CD4-positive, alpha-beta T cell treated with Interleukin-17A for 4 hours (primary cell): ENCODE measurements at places on chromosomes 4 and X.

- peak; percentile 48 for DNase-seq
Measured at GRCh38 chrX:150482537-150483206, 85.7 kb upstream of the MTM1 start.

DNA sequence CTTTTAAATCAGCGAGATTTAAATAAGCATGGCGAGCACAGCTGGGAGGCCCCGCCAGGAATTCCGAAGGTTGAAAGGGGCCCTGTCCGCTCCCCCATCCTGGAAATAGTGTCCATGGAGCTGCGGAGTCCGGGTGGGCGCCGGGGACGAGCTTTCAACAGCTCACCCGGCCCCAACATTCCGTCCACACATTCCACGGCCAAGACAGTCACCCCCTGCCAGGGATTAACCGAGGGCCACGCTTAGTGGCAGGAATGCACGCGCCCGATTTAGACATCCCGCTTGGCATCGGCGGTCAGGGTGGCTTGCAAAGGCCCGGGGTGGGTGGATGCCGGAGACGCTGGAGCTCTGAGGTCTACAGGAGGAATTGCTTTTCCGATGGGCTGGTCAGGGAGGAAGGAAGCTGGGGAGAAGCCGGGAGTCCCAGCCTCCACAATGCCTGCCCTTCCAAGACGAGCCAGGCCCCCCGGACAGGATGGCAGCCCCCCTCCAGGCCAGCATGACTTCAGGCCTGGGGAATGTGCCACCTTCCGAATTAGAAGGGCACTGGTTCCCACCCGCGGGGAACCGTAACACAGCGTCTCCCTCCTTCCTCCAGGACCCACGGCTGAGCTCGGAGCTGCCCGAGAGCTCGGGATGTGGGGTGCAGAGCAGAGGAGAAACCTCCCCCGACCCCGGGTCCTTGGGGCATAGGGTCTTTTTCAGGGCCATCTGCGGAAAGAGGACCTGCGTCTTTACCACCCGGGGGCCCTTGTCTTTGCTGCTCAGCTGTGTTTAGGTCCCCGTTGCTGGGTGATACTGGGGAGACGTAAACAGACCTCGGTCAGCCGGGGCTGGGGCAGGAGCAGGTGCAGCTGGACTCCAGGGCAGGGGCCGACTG, 26.9 kb upstream of the PPP2R3B start:
- no peak for DNase-seq

GRCh38 chrX:489820-490219, 103.1 kb upstream of the PPP2R3B start:
- no peak for DNase-seq

- DNase-seq: no peak
Measured at GRCh38 chr4:159455675-159456237, 352.9 kb downstream of the RAPGEF2 start.

DNA sequence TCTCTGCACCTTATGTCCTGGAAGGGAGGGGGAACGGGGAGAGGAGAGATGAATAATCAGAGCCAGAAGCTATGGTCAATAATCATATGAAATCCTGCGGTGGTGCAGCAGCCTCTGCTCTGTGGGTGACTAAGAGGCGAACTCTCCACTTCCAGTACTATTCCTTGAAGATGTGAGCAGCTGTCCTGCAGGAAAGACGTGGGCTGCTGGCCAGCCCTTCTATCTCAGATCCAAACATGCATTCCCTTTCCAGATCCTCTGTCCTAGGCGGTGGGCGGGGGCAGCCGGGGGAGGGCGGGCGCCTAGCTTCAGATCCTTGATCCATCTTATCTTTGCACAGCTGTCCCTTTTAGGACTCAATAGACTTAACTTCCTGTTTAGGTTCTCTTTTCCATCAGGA, 34.5 kb downstream of the SPINK2 start:
- no peak for DNase-seq

- no peak for DNase-seq
Measured at GRCh38 chr4:38049545-38050170, 89.5 kb downstream of the PTTG2 start.

DNA sequence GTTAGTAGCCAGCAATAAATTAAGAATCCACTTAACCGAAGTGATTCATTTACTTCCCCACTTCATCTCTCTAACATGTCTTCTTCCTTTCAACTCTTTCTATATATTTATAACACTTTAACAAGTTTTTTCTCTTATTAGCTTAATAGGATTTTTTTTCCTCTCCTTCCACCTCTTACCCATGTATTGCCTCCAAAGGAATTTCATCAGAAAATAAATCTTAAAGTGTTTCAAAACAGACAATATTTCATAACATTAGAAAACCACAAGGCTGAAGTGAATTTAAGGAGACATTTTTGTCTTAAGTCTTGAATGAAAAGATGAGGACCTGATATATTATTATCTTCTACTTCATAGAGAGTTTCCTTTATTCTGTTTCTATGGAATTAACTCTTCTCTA, 101.5 kb downstream of the PDGFC start:
- DNase-seq: no peak

DNA sequence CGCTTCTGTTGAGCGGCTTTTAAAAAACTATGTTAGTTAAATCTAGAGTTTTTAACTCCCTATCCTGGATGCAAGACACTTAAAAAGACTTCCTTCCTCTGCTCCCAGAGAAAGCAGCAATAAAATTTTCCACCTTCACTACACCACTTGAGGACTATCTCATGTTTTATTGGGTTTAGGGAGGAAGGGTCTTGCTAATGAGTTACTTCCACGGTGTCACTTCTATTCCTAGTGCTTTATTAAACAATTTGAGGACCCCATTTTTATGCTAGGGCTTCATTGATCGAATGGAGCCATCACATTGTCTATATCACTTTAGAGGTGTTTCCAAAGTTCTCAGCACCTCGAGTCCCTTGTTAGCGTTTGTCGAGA, 3.7 kb upstream of the STIM2 start:
- DNase-seq: no peak

GRCh38 chr4:22877486-22878052, 184.8 kb downstream of the GBA3 start:
- DNase-seq: no peak

GRCh38 chrX:37754516-37754915, 25.3 kb upstream of the CYBB start:
- DNase-seq: no peak

DNA sequence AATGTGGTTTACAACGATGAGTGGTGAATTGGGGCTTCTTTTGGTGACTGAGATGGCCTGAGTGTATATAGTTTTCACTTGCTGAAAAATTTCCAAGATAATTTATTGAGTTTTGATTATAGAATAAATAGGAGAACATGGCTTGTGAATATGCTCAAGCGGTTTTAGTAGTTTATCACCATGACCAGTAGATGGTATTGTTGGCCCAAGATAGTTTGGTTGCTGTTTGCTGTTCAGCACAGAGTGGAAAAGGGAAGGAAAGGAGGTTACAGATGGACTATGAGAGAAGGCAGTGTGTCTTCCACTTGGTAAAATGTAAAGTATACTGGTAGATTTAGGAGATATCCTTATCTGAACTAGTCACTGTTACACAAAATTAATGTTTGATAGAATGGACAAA, 55.8 kb upstream of the POU4F2 start:
- DNase-seq: no peak

GRCh38 chrX:152725409-152725808, 8.1 kb downstream of the CSAG1 start:
- DNase-seq: no peak

DNA sequence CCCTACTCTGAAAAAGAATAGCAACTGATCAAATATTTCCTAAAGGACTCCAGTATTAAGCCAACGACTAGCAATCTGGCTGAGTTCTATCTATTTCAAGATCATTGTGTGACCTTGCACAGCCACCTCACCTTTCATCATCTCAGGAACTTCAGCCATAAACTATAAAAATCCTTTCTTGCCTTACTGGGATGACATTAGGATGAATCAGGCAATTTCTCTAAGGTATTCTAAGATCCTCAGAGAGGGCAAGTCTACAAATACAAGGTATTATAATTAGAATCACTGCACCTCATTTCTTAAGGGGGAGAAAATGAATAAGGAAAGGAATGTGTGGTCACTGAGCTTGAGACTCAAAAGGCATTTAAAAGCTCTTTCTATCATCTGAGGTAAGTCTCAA, 152.6 kb downstream of the GRIA3 start:
- DNase-seq: no peak

DNA sequence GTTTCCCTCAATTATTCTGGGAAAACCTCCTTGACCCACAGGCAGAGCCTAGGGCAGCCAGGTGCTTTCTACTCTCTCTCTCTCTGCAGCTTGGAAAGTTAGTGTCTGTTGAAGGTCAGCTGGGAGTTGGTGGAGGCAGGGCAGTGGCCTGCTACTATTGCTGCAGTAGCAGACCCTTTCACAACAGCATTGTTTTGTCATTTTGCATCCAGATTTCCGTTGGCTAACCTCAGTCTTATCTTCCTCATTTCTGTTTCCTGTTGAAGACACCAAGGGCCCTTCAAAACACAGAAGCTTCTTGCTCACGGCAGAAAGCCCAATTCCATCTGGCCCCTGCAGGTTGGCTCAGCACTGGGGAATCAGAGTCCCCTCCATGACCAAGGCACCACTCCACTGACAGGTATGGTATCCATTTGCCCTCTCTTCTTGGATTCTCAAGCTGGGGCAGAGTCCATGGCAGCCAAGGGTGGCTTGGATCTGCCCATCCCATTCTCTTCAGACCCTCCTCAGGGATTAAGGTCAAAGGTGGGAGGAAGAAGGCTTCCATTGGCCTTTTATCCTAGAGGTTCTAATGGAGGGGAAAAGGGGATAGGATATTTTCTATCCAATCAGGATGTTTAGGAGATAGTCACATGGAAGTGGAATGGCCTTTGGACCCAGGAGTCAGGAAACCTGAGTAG, 24.6 kb downstream of the VSIG4 start:
- peak; percentile 24 for DNase-seq

DNA sequence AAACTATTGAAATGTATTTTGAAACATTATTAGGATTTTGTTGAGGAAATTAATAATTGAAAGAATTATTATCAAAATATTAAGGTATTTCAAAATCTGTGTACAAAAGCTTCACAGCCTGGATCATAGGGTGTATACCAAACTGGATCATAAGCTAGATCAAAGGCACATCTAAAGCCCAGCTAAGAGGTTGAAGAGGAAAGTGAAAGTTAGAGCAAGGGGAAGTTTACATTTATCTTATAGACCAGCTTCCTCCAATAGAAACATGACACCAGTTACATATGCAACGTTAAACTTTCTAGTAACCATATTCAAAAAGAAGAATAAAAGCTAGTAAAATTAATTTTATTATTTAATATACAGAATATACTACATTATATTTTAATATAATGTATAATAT, 227.2 kb upstream of the BMP3 start:
- no peak for DNase-seq

DNA sequence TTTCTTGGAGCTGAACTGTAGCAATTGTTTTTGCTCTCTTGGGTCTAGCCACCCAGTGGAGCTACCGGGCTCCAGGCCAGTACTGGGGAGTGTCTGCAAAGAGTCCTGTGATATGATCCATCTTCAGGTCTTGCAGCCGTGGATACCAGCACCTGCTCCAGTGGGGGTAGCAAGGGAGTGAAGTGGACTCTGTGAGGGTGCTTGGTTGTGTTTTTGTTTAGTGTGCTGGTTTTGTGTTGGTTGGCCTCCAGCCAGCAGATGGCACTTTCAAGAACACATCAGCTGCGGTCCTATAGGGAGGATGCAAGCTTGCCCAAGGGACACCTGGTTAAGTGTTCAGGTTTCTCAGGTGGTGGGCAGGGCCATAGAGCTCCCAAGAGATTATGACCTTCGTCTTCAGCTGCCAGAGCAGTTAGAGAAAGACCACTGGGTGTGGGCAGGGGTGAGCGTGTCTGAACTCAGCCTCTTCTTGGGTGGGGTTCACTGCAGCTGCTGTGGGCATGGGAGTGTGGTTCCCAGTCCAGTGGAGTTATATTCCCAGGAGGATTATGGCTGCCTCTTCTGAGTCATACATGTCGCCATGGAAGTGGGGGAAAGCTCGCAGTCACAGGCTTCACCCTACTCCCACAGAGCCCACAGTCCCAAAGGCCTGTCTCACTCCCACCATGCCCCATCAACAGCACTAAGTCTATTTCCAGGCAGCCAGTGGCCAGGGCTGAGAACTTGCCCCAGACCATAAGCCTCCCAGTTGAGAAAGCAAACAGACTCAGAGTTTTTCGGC, 811.6 kb downstream of the GLUD2 start:
- DNase-seq: no peak

GRCh38 chr4:49000806-49001205, 14.7 kb downstream of the CWH43 start:
- DNase-seq: no peak

DNA sequence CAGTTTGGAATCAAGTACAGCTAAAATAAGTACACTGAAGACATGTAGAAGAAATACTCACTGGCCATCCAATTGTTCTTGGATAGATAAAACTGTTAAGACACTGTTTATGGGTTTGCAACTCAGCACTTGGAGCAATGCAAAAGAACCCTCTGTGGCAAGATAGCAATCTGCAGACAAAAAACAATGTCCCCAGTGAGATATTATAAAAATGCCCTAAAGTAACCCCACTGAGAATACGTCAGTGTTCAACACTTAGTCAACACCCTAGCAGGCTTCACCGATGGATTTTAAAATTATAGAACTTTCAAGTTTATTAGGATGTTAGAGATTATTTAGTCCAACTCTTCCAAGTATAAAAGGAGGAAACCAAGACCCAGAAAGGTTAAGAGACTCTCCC, 47.5 kb upstream of the NDP start:
- no peak for DNase-seq

- no peak for DNase-seq
Measured at GRCh38 chr4:68176500-68176899, 46.8 kb upstream of the TMPRSS11F start.

- DNase-seq: no peak
Measured at GRCh38 chr4:138833974-138834373, 181.6 kb upstream of the NOCT start.

- DNase-seq: no peak
Measured at GRCh38 chr4:38800366-38800765, 4.2 kb downstream of the TLR1 start.

GRCh38 chrX:69305333-69306062, 140.2 kb upstream of the PJA1 start:
- DNase-seq: no peak
